ENCODE measurements at places on chromosomes 3 and 15.

DNA sequence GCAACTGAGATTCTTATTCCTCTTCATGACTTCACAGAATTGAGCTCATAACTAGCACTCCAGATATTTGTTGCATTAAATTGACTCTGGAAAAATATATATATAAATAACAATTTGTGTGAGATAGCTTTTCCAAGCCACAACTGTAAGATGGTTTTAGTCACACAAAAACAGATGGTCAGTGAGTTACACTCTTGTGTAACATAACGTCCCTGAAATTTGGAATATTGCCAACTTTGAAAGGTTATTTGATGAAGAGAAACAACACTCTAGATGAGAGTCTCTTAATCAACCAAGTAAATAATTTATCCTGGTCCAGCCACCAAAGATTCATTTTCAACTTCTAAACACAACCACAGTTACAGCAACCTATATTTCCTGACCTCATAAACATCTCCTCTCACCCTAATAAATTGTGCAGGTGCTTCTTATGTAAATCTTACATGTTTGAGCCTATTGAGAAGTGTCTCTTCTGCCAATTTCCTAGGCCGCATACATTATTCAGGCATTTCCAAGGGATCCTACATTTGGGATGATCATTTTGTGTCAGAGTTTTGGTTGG lies 84.9 kb upstream of the ACP3 start:
- DNase-seq = no peak

GRCh38 chr15:27538325-27538724 lies 560.8 kb downstream of the OCA2 start:
- no peak for DNase-seq

DNA sequence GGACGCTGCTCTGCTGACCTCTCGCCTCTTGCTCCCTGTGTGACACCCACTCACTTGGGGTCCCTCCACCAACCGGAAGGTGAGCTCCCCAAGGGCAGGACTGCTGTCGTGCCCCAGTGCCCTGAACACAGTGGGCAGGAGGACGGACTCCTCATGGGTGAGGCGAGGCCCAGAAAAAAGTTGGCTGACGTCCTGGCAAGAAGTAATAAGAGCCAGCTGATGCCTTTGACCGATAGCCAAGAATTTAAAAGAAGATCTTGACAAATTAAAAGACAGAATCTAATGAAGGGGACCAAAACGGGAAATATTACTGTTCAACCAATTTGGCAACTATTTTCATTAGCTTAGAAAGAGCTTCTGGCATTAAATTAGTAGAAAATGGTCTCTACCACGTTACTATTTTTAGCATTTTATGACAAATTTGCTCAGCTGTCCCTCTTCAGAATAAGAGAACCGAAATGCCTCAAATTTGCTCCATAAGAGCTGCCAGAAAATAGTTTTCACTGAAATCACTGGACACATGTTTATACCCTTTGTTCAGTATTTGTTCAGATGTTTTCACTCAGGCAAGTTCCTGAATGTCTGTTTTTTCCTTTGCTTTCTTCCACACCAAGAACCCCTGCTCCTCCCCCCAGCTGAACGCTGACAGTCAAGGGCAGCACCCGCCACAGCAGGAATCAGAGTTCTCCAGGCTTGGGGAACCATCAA lies 60.5 kb downstream of the XXYLT1 start:
- no peak for DNase-seq

GRCh38 chr3:38229036-38229435 lies 36.6 kb upstream of the SLC22A13 start:
- no peak for DNase-seq

- no peak for DNase-seq
Measured at GRCh38 chr3:158769952-158770740, 31.7 kb upstream of the MFSD1 start.
